Amygdala (tissue), 56 donors: ENCODE measurements at places on chromosomes 13 and 19.

GRCh38 chr13:110358381-110358780, 51.3 kb downstream of the COL4A2 start:
- no peak for DNase-seq

- DNase-seq = no peak
Measured at GRCh38 chr19:17579661-17580244, 24.3 kb downstream of the COLGALT1 start.

- no peak for DNase-seq
Measured at GRCh38 chr13:101686003-101686402, 233.5 kb downstream of the ITGBL1 start.

GRCh38 chr19:38742296-38742695, 2.0 kb downstream of the CAPN12 start:
- DNase-seq = no peak

DNA sequence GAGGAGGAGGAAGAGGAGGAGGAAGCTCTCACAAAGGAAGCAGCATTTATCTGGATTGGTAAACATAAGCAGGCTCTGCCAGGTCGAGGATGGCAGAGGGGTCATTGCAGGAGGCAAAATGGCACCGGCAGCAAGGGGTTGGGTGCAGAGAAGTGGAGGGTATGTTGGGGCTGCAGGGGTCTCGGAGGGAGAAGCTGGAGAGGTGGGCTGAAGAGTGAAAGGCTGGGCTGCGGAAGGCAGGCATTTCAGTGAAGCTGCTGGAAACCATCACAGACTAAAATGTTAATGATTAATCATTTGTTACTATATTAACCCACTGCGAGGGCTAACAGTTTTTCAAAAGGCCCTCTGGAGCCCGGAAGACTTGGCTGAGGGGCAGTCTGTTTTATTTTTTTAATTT, 24.6 kb downstream of the TPT1 start:
- no peak for DNase-seq

GRCh38 chr19:44747739-44748425, 626 bp upstream of the BCL3 start:
- no peak for DNase-seq

- no peak for DNase-seq
Measured at GRCh38 chr13:68715651-68716050, 1392.0 kb upstream of the ATXN8OS start.

DNA sequence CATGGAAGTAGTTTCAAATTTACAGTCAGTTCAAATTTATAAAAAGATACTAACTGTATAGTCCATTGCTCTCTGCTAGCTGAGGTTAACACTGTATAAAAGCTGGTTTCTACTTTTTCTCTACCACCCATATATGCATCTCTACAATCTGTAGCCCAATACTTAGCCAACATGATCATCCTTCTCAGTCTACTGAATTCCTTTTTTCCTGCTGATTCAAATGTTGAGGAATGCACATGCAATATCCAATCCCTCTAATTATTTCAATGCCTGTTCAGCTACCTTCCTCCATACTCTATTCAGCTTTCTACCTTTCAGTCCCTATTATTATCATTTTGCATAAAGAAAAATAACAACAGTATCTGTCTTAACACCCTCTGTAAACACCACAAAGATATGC, 15.6 kb downstream of the KPNA3 start:
- no peak for DNase-seq

- no peak for DNase-seq
Measured at GRCh38 chr19:55379174-55379573, 2.5 kb downstream of the TMEM190 start.

- no peak for DNase-seq
Measured at GRCh38 chr13:20197361-20197834, 4.7 kb upstream of the GJB2 start.

GRCh38 chr13:74168263-74168675, 34.1 kb upstream of the KLF12 start:
- DNase-seq = no peak

- no peak for DNase-seq
Measured at GRCh38 chr13:26048741-26049140, 3.1 kb downstream of the SHISA2 start.

- DNase-seq = no peak
Measured at GRCh38 chr13:88925954-88926353, 1254.8 kb downstream of the SLITRK5 start.

- DNase-seq = no peak
Measured at GRCh38 chr13:72104656-72105180, 237.7 kb upstream of the DACH1 start.

DNA sequence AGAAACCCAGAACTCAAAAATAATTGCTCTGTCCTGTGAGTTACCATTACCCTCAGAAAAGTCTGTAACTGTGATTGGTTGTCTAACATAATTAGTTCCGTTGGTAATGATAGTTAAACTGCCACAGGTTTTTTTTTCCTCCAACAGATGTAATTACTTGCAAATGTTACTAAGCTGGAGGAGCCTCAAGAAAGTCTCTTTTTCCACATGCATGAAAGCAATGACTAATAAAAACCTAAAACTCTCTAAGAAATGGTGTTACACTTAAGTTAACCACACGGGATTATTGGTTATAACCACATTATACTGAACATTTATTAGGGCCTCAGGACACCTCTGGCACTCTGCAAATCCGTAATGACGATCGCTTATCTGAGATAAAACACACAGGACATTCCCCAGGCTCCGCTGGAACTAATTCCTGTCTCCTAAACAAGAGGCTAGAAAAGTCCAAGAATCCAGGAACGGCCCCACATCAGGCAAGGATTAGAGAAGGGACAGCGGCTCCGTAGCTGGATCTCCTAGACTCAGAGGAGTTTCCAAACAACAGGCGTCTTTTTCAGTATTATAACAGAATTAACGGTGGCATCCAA, 753 bp downstream of the ZNF235 start:
- DNase-seq = no peak

GRCh38 chr19:4597975-4598671, 38.6 kb upstream of the SEMA6B start:
- no peak for DNase-seq
